ENCODE measurements at places on chromosomes 1 and 21.

DNA sequence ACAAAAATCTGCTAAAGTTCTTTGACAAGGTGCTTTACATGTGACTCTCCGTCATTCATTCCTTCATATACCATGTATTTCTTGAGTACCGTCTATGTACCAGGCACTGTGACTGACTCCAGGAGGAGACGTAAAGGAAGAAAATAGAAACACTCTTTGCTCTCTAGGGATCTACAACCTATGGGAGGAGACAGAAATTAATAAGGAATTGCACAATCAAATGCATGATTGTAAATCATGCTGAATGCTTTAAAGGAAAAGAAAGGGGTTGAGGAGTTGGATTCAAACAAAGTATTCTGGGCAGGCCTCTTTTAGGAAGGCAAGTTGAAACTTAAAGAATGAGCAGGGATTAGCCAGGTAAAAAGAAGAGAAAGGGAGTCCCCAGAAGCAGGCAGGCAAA is 239.1 kb upstream of the FGGY start:
- no peak for DNase-seq

- DNase-seq: no peak
Measured at GRCh38 chr1:224435318-224435763, 744 bp upstream of the WDR26 start.

GRCh38 chr21:38965910-38966504 is 160.3 kb downstream of the ETS2 start:
- no peak for DNase-seq

GRCh38 chr1:225479341-225479740 is 51.5 kb upstream of the LBR start:
- DNase-seq: no peak

DNA sequence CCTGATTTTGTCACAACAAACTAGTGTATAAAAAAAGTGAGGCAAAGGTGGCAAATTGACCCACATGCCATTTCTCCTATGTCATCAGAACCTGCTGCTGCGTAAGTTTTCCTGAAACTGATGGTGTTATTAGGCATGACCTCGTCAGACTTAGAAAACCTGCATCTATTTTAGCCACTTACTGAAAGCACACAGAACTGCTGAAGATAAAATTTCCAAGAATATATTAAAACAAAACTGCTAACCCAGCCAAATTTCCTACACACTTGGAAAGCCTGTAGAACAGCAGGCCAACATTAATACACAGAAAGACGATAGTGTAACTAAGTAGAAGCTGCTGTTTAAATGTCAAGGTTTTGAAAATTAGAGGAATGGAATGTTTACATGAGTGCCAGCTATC is 674.5 kb upstream of the CXADR start:
- no peak for DNase-seq

GRCh38 chr1:192831706-192832355 is 23.0 kb downstream of the RGS2 start:
- no peak for DNase-seq

- no peak for DNase-seq
Measured at GRCh38 chr1:43564551-43565348, 34.1 kb downstream of the PTPRF start.

GRCh38 chr1:62844030-62844429 is 60.1 kb downstream of the ATG4C start:
- no peak for DNase-seq

- no peak for DNase-seq
Measured at GRCh38 chr21:33127154-33127867, 57.4 kb downstream of the OLIG1 start.

DNA sequence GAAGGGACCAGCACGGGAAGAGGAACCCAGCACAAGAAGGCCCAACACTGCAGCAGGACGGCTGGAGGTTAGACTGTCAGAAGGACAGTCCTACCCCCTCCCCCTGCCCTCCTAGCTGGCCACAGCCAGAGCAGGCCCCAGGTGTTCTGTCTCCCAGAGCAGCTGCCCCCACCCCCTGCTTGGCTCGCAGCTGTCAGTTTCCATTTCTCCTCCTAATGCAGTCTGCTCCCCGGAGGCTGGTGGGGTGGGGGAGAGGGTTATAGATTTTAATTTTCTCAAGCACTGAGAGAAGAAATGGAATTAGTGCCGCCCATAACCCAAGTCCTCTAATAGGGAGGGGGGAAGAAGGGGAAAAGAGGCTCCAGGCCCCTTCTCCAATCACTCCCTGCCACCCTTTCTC is 13.0 kb upstream of the PEAR1 start:
- no peak for DNase-seq

GRCh38 chr1:224851210-224851847 is 78.1 kb upstream of the DNAH14 start:
- DNase-seq: peak; percentile 20

- DNase-seq: peak; percentile 84
Measured at GRCh38 chr1:174968750-174969244, 30.9 kb upstream of the CACYBP start.

DNA sequence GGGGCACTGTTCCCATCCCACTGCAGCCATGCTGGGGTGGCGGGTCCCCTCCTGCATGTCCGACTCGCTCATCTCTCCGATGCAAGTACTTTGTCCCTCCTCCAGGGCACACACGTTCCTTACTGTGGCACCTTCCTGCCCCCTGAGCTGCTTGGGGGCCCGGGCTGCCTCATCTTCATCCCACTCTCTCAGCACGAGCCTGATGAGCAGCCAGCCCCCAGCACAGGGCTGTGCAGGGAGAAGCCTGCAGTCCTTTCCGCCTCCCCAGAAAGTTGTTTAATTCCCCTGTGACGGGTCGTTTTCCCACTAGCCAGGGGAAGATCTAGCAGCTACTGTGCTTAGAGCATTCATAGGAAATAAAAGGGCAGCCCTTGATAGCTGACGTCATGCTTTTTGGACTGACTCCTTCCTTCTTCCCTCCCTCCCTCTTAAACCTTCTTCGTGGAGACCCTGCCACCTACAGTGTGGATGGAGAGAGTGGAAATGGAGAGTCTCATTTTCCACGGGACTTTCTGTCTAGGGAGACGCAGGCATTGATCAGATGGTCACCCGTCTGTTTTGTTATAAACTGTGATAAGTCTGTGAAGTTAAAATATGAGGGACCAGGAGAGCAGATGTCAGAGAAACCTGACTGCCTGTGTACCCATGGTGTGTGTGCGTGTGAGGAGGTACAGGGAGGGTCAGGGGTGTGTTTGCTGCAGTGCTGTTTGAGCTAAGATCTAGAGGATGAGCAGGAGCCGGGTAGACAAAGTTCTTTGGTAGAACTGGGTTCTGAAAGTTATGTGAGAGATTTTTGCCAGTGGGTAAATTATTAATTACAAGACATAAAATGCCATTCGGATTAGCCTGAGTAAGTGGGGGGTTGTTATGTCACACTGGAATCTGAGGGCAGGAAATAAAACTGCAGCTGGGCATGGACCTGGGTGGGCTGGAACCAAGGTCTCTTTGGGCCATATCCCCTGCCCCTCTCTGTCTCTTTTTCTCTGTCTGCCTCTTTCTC is 34.3 kb downstream of the GPR137B start:
- no peak for DNase-seq

DNA sequence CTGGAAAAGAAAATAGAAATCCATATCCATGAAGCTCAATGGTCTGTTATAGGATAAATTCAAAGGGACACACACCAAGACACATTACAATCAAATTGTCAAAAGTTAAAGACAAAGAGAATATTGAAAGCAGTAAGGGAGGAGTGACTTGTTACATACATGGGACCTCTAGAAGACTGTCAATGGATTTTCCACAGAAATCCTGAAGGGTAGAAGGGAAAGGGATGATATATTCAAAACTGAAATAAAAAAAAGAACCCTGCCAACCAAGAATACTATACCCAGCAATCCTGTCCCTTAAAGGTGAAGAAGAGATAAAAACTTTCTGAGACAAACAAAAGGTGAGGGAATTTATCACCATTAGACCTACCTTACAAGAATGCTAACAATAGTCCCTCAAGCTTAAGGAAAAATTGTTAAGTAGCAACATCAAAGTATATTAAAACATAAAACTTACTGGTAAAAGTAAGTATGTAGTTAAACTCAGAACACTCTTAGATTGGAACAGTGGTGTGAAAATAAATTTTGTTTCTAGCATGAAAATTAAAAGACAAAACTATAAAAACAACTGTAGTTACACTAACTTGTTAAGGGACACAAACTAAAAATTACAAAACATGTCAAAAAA is 103.2 kb upstream of the APP start:
- DNase-seq: no peak

DNA sequence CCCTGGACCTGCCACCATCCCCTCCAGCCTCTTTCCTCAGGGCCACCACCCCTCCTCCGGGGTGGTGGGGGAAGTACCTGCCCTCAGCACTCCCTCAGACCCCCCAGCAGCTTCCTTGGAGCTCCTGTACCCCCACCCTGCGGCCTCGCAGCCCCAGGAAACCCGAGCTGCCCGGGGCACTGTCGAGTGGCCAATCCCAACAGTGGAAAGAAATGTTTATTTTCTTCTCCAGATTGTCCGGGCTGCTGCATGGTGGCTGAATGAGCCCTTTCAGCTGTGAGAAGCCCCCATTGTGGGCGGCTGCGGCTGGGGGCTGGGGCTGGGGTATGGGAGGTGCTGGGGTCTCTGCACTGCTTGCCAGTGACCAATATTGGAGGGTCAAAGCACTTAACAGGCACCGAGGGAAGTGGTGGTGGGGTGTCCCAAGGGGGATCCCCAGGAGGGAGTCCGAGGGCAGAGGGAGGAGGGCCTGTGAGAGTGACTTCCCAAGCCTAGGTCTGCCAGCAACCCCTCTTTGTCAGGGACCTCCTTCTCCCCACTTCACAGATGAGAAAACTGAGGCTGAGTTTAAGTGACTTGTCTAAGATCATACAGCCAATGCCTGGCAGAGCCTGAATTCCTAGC is 25.2 kb downstream of the RUNX3 start:
- no peak for DNase-seq

DNA sequence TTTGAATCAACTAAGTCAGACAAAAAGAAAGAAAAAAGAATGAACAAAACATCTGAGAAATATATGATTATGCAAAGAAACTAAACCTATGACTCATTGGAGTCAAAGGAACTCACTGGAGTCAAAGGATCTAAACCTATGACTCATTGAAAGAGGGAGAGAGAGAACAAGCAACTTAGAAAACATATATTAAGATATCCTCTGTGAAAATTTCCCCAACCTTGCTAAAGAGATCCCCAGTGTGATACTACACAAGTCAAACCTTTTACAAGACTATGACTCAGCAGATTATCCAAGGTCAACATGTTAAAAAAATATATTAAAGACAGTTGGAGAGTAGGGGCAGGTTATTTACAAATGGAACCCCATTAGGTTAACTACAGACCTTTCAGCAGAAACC is 1538.3 kb downstream of the NCAM2 start:
- no peak for DNase-seq

- no peak for DNase-seq
Measured at GRCh38 chr1:57118948-57119603, 153.3 kb upstream of the C8B start.

GRCh38 chr1:8976338-8976737 is 30.7 kb downstream of the CA6 start:
- no peak for DNase-seq

GRCh38 chr1:93749894-93750301 is 68.3 kb upstream of the BCAR3 start:
- DNase-seq: peak; percentile 98

GRCh38 chr1:56516539-56517252 is 62.7 kb downstream of the PLPP3 start:
- no peak for DNase-seq

DNA sequence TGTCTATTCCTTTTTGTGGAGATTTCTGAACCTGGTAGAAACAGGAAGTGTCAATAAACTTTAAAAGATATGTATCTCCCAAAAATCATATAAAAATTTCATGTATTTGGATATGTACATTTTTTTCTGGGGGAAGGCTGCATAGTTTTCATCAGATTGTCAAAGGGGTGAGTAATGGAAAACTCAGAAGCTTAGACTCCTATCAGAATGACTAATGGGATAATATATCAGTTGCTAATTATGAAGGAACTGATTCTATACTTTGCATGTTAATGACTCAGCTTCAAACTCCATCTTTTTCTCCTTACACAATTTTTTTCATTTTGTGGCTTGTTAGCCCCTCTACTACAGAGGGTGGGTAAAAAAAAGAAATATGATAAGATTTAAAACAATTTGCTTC is 55.9 kb downstream of the GON4L start:
- DNase-seq: no peak

GRCh38 chr1:47686731-47687630 is 249.1 kb downstream of the FOXD2 start:
- no peak for DNase-seq

- no peak for DNase-seq
Measured at GRCh38 chr1:226827458-226827857, 43.0 kb upstream of the PSEN2 start.

DNA sequence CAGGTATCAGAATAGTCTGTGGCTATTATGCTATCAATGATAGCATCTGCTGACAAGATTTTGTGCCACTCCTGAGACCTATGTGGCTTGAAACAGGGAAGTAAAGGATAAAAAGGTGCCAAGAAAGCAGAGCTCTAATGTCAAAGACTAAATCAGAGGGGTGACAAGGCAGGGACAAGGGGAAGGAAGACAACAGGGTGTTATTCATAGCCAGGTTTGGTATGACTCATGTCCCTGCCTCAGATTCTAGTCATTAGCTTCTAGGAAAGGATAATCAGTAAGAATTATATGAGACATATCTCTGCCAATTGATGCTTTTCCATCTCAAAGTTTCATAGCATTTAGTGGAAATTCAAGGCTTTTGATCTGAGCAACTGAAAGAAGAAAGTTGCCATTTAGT is 31.8 kb upstream of the PLD5 start:
- DNase-seq: no peak

- no peak for DNase-seq
Measured at GRCh38 chr1:235147269-235147668, 13.8 kb downstream of the RBM34 start.

- DNase-seq: no peak
Measured at GRCh38 chr1:205122489-205122882, 708 bp upstream of the RBBP5 start.

GRCh38 chr1:236066054-236066453 is 1.2 kb upstream of the NID1 start:
- no peak for DNase-seq

DNA sequence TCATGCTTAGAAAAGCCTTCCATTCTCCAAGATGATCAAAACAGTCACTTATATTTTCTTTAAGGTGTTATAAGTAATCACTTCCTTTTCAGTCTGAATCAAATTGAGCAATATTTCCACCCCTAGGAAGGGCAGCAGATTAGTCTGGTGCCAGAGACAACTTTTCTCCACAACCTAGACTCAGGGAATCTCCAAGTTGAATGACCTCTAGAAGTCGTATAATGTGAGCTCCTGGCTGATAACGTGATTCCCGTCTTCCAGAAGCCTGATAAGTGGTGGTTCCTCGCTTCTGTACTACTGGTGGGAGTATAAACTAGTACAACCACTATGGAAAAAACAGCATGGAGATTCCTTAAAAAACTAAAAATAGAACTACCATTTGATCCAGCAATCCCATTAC is 178.4 kb upstream of the UBE2U start:
- no peak for DNase-seq
